ENCODE measurements at places on chromosomes 12 and 14.

DNA sequence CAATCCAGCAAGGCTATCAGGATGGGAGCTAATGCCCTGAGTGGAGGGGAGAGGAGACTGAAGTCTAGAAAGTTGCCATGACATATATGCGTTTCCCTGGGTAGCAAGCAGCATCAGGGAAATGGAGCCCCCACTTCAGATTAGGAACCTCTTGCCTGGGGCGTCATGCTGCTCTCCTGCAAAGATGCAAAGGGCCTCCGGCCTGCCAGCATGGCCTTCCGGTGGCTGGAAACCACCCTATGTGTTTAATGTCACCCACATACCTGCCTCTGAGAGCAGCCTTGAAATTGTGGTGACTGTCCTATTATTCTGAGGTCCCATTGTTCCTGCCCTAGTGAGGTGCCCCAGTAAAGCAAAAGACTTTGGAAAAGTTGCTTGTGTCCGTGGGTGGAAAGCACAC lies 10.0 kb upstream of the IFI27L2 start:
- DNase-seq: no peak

DNA sequence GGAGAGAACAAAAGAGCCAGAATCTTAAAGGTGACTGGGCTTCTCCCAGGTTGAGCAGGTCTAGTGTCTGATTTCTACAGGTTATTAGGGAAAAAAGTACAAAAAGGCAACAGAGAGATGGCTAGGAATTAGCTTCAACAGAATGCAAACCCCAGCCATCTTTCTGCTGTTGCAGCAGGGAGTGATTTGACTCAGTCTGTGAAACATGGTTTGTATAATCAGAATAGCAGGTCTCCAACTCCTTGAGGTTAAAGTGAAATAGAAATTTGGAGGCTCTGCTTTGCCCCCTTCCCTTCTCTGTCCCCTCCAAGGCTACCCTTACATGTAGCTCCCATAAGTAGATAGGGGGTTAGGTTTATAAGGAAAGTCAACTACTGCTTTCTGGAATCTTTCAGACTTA lies 105.8 kb downstream of the AKAP6 start:
- DNase-seq: no peak

GRCh38 chr14:104977008-104977680 lies 1.0 kb downstream of the AHNAK2 start:
- no peak for DNase-seq

GRCh38 chr14:101781240-101782061 lies 19.9 kb downstream of the PPP2R5C start:
- DNase-seq: no peak
